Naive thymus-derived CD8-positive, alpha-beta T cell (primary cell): ENCODE measurements at places on chromosomes 7 and 10.
A peak's percentile ranks its signal among the peaks of the same experiment; 100 is the strongest.

GRCh38 chr10:59971915-59972314 is 65.6 kb upstream of the CCDC6 start:
- H3K27me3 ChIP-seq: no peaks in the 10 kb centered on the region
- no peak for DNase-seq
- no peak overlapping the region for H3K4me3 ChIP-seq
- no peak overlapping the region for H3K27ac ChIP-seq
- peaks cover 7% of the 10 kb centered on the region for H3K36me3 ChIP-seq

GRCh38 chr7:126016722-126017121 is 1087.1 kb upstream of the POT1 start:
- H3K4me1 ChIP-seq: no peaks in the 10 kb centered on the region
- H3K4me3 ChIP-seq: no peak overlapping the region
- no peaks in the 10 kb centered on the region for H3K27me3 ChIP-seq
- H3K27ac ChIP-seq: no peak overlapping the region

DNA sequence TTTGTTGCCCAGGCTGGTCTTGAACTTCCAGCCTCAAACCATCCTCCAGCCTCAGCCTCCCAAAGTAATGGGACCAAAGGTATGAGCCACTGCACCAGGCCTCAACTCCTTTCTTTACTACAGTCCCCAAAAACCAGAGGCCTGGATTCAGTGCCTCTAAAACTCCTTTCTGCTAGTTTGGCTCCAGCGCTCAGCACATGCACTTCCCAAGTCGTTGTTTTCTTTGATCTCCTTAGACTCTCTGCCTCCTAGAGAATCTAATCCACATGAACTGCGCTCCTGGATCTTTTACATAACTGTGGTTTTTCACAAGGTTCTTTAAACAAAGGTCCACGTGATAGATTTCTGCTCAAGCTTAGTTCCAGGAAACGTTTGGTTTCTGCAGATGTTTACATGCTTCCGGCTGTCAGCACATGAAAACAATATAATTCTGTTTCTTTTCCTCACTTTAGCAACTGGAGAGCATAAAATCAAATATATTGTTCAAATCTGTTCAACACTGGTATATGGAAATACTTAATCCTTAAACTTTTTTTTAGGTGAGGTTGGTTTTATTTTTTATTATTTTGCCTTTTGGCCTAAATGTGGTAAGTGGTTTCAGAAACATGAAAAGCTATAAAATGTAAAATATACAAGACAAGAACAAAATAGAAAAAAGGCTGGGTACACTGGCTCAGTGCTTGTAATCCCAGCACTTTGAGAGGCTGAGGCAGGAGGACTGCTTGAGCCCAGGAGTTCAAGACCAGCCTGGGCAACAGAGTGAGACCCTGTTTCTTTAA is 270.5 kb upstream of the MKLN1 start:
- peak overlapping the region; percentile 89 for H3K4me3 ChIP-seq
- no peaks in the 10 kb centered on the region for H3K27me3 ChIP-seq
- peak; percentile 66 for DNase-seq
- H3K36me3 ChIP-seq: no peaks in the 10 kb centered on the region
- H3K4me1 ChIP-seq: peaks cover 84% of the 10 kb centered on the region

DNA sequence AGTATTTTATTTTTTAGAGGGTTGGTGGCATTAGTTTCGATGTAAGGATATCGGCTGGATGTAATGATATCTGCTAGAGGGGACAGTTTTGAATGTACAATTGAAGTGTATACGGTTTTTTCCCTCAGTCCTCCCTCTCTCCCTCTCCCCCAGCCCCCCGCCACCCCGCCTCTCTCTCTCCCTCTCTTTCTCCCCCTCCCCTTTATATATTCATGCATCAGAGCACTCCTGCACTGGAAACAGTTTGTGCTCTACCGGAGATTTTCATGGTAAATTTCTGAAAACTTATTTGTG is 1.6 kb downstream of the GLCCI1 start:
- H3K27ac ChIP-seq: no peak overlapping the region
- no peak for DNase-seq
- H3K4me1 ChIP-seq: peaks cover 9% of the 10 kb centered on the region
- no peaks in the 10 kb centered on the region for H3K36me3 ChIP-seq

DNA sequence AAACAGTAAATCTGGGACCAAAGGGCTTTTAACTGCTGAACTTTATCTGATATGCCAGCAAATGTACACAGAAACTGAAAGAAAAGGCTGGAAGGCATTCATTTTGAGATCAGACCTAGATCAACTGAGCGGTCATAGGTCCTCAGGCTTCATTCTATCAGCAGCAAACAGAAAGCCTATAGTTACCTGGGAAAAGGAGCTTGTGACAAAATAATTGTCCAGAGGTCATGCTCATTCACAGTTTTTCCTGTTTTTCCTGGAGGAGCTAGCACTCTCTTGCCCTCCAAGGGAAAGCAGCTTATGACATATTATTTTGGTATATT is 320.2 kb downstream of the AHR start:
- H3K36me3 ChIP-seq: no peaks in the 10 kb centered on the region
- no peaks in the 10 kb centered on the region for H3K4me1 ChIP-seq
- H3K4me3 ChIP-seq: no peak overlapping the region
- no peak for DNase-seq
- no peak overlapping the region for H3K27ac ChIP-seq
- no peaks in the 10 kb centered on the region for H3K27me3 ChIP-seq

- H3K4me3 ChIP-seq: no peak overlapping the region
- H3K27ac ChIP-seq: no peak overlapping the region
- H3K4me1 ChIP-seq: peaks cover 12% of the 10 kb centered on the region
- DNase-seq: no peak
These were observed 64.5 kb upstream of the ZMIZ1 start for GRCh38 chr10:79004311-79004710.

- H3K27ac ChIP-seq: peak overlapping the region; percentile 79
- no peak for DNase-seq
- H3K36me3 ChIP-seq: peaks cover 4% of the 10 kb centered on the region
- H3K27me3 ChIP-seq: no peaks in the 10 kb centered on the region
These were observed 30.6 kb upstream of the IKZF1 start for GRCh38 chr7:50273870-50274269.

DNA sequence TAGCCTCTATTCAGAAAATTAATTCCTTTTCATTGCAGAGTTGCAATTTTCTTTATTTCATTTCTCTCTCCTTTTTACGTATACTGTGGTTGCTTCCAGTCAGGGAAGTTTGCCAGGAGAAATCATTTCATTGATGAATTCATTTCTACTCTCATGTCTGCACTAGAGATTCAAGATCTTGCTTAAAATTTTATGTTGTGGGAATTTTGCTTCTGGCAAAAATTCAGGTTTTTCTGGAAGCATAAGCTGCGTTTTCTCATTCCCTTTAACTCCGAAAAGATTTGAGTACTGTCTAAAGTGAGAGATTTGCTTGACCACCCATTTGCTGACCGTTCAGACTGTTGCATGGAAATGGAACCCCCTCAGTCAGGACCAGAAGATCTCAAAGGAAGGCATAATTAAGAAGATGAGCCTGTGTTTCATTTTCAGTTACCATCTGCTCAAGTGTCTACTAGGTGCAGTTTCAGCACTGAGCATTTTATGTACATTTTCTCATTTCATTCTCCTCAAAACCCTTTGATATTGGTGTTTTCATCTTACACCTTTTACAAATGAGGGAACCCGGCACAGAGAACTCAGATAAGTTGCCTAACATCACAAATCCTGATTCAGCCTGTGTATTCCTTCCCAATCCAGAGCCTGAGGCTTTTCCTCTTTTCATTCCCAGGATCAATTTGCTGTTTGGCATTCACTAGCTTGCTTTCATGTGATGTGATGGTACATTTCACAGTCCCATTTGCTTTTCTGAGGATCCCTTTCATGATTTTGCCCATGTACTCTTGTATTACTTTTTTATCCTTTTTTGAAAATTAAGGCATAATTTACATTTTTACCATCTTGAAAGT is 3.9 kb downstream of the PTPRZ1 start:
- H3K36me3 ChIP-seq: peaks cover 12% of the 10 kb centered on the region
- H3K27me3 ChIP-seq: peaks cover 12% of the 10 kb centered on the region
- peaks cover 7% of the 10 kb centered on the region for H3K4me1 ChIP-seq
- no peak overlapping the region for H3K27ac ChIP-seq
- H3K4me3 ChIP-seq: no peak overlapping the region

DNA sequence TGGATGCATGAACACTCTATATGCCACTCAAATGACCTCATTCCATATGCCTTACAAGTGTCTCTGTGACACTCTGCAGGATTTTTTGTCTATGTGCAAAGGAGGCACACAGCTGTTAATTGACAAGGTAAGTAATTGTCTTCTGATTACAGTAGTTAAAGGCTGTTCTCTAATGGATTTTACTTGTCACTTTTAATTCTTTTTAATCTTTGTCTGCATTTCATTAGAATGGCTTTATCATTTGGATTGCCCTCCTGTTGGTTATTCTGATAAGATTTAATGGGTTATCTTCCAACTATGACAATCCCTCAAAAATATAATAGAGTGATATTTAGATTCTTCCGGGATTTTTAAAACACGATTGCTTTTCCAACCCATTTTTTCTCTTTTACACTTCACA is 290.0 kb upstream of the TEX47 start:
- H3K36me3 ChIP-seq: no peaks in the 10 kb centered on the region
- DNase-seq: no peak
- no peaks in the 10 kb centered on the region for H3K27me3 ChIP-seq
- H3K4me1 ChIP-seq: no peaks in the 10 kb centered on the region
- H3K27ac ChIP-seq: no peak overlapping the region

DNA sequence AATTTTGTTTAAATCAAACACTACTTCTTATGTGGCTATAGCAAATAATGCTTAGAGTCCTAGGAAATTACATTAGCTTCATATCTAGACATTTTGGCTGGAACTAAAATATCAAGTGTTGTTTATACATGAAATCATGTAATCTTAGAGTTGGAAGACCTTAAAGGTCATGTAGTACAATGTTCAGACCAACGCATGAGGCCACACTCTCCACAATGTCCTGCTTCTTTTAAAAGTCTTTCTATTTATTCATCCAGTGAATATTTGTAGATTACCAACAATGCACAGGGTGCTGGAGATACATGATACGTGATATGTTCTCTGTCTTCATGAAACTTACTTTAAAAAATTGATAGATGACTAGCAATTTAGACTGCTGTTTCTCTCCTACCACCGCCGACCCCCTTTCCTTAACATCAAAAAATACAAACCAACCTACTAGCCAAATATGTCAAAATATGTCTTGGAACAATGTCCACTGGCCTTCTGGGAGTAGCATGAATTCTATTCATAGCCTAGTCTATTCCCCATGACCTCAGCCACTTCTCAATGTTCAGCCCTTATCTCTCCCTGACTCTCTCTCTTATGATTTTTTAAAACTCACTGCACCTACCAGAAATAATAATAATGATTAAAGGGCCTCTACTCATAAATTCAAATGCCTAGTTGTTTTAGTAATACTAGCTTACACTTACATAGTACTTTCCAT is 59.5 kb upstream of the CAV2 start:
- no peak for DNase-seq
- peaks cover 6% of the 10 kb centered on the region for H3K27me3 ChIP-seq
- no peak overlapping the region for H3K4me3 ChIP-seq
- H3K36me3 ChIP-seq: no peaks in the 10 kb centered on the region
- H3K27ac ChIP-seq: no peak overlapping the region
- no peaks in the 10 kb centered on the region for H3K4me1 ChIP-seq

- H3K36me3 ChIP-seq: no peaks in the 10 kb centered on the region
- no peak overlapping the region for H3K4me3 ChIP-seq
These were observed 18.9 kb downstream of the NOD1 start for GRCh38 chr7:30459591-30460245.

GRCh38 chr10:7937315-7937945 is 117.1 kb upstream of the GATA3 start:
- peaks cover 39% of the 10 kb centered on the region for H3K36me3 ChIP-seq
- H3K4me1 ChIP-seq: peaks cover 11% of the 10 kb centered on the region
- no peak overlapping the region for H3K4me3 ChIP-seq
- no peak for DNase-seq

- H3K27me3 ChIP-seq: peaks cover 11% of the 10 kb centered on the region
- peak overlapping the region; percentile 4 for H3K27ac ChIP-seq
- H3K4me1 ChIP-seq: peaks cover 14% of the 10 kb centered on the region
These were observed 68.1 kb upstream of the CDK6 start for GRCh38 chr7:92904244-92905131.

GRCh38 chr7:35007768-35008167 is 29.5 kb downstream of the DPY19L1 start:
- H3K4me1 ChIP-seq: peaks cover 4% of the 10 kb centered on the region
- peaks cover 21% of the 10 kb centered on the region for H3K36me3 ChIP-seq
- H3K4me3 ChIP-seq: no peak overlapping the region
- H3K27me3 ChIP-seq: no peaks in the 10 kb centered on the region
- H3K27ac ChIP-seq: no peak overlapping the region

- no peak overlapping the region for H3K27ac ChIP-seq
- H3K4me3 ChIP-seq: no peak overlapping the region
These were observed 10.7 kb upstream of the COMTD1 start for GRCh38 chr10:75246506-75246905.

- no peaks in the 10 kb centered on the region for H3K27me3 ChIP-seq
- DNase-seq: no peak
- H3K4me3 ChIP-seq: no peak overlapping the region
- H3K27ac ChIP-seq: no peak overlapping the region
These were observed 32.3 kb downstream of the PITRM1 start for GRCh38 chr10:3140280-3140679.

DNA sequence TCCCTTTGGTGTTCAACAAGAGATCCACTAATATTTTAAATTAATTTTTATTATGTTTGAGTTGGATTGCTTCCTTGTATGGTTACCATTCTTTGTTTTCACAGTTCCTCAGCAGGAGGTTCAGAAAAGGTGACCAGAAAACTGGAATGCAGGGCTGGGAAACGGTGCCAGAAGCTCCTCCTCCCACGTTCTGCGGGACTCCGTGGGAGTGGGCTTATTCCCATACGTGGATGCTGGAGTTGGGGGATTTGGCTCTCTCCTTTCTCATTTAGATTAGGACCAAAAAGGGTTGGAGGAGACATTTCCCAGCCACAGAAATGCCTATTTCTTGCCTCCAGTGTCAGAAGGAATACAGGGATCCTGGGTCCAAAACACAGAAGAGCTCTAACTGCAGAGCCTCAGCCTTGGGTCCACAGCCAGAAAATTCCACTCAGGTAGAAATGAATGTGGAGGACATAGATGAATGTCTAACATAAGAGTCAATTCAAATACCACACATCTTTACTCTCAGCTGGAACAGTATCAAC is 56.0 kb downstream of the SORBS1 start:
- no peaks in the 10 kb centered on the region for H3K36me3 ChIP-seq
- H3K4me1 ChIP-seq: no peaks in the 10 kb centered on the region
- no peak for DNase-seq
- H3K4me3 ChIP-seq: no peak overlapping the region
- H3K27me3 ChIP-seq: peaks cover 7% of the 10 kb centered on the region

- H3K4me1 ChIP-seq: peaks cover 7% of the 10 kb centered on the region
- no peak for DNase-seq
- peaks cover 7% of the 10 kb centered on the region for H3K27me3 ChIP-seq
- no peak overlapping the region for H3K4me3 ChIP-seq
These were observed 293.5 kb upstream of the IMMP2L start for GRCh38 chr7:111855842-111856227.

DNA sequence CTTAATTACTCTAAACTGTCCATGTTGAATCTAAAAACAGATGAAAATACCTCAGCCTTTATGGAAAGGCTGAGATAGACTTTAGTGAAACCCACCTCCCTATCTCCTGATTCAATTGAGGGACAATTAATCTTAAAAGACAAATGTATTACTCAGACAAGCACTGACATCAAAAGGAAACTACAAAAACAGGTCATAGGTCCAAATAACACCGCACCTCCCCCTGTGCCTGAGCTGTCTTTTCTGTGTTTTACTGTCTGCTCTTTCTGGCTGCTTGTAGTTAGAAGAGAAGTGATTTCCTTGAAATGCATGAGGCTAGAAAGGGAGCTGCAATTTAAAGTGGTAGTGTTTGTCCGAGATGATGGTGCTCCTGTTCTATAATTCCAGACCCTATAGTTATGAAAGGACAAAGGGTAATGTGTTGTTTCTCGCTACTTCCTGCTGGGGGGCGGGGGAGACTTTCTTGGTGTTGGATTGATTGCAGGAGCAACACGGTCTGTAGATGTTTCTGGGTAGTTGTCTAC is 16.0 kb downstream of the AKR1C8 start:
- no peaks in the 10 kb centered on the region for H3K27me3 ChIP-seq
- no peaks in the 10 kb centered on the region for H3K4me1 ChIP-seq
- no peak for DNase-seq
